ENCODE measurements at places on chromosomes 7 and 10.
A peak's percentile ranks its signal among the peaks of the same experiment; 100 is the strongest.

DNA sequence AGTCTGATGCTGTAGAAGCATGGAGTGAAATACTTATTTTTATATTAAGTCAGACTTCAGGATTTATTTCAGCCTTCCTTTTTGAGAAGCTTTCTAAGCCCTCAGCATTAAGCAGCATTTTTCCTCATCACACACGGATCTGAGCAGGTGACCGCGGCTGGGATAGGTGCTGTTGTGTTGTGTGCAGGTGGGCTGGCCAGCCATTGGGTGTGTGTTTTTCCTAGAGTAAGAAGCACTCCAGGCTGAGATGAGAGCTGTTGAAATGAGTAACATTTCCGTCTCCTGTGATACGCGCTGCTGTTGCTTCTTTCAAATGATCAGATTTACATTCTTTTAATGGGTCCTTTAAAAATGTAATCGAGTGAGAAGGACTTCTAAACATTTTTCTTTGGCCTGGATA is 63.9 kb downstream of the INSYN2A start:
- DNase-seq: no peak

- peak; percentile 44 for DNase-seq
These were observed 613.9 kb upstream of the IGFBP3 start for GRCh38 chr7:46534664-46535588.

- no peak for DNase-seq
These were observed 121.1 kb downstream of the VWC2 start for GRCh38 chr7:49894543-49894942.

- peak; percentile 42 for DNase-seq
These were observed 41.9 kb downstream of the TAS2R41 start for GRCh38 chr7:143519411-143520131.

DNA sequence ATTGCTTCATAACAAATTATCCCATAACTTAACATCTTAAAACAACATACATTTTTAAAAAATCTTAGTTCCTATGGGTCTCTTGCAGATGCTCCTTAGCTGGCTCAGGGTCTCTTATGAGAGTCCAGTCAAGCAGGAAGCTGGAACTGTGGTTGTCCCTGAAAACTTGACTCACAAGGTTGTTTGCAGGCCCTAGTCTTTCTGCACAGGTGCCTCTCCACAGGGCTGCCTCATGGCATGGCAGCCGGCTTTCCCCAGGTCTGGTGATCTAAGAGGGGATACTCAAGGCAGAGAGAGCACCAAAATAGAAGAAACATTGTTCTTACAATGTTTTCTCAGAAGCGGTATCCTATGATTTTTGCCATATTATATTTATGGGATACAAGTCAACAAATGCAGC is 127.1 kb downstream of the CDK14 start:
- no peak for DNase-seq

DNA sequence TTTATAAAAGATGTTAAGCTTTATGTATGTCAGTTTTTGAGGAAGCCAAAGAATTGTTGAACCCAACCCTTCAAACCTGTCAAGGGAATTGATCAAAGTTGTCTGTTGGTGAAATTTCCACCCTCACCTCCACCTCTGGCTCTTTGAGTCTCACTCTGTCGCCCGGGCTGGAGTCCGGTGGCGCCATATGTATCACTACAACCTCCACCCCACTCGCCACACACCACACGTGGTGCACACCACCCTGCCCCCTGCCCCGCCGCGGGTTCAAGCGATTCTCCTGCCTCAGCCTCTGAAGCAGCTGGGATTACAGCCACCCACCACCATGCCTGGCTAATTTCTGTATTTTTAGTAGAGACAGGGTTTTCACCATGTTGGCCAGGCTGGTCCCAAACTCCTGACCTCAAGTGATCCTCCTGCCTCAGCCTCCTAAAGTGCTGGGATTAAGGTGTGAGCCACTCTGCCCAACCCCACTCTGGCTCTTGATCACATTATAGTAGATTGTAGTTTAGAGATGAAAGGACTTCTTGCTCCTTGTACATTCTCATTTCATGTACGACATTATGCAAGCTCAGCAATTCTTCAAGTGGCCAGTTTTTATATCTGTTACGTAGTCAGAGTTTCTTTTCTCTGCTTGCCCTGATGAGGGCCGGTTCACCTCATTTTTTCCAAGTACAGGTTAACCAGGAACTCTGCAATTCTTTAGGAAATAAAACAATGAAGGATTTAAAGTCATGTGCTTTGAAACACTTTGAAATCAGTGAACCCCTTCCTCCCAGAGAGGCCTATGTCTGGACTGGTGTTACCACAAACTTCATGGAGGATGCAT is 7.0 kb downstream of the BAMBI start:
- no peak for DNase-seq

GRCh38 chr7:37354656-37355131 is 94.0 kb downstream of the ELMO1 start:
- no peak for DNase-seq

DNA sequence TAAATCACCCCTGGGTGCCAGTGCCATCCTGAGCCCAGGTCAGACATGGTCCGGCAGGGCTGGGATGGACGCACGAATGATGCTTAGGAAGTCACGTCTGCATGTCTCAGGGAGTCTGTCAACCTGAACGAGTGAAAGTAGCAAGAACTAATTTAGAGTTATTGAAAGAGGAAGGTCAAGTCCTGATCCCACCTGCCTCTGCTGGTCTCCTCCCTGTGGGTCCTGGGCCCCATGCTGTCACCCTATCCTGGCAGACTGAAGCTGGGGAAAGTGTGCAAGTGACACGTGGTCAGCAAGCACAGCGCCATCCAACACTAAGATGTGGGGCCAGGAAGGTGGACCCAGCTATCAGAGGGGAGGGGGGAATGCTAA is 26.1 kb upstream of the GRID1 start:
- DNase-seq: no peak

- DNase-seq: no peak
These were observed 11.3 kb downstream of the MRPS33 start for GRCh38 chr7:141003172-141004065.

DNA sequence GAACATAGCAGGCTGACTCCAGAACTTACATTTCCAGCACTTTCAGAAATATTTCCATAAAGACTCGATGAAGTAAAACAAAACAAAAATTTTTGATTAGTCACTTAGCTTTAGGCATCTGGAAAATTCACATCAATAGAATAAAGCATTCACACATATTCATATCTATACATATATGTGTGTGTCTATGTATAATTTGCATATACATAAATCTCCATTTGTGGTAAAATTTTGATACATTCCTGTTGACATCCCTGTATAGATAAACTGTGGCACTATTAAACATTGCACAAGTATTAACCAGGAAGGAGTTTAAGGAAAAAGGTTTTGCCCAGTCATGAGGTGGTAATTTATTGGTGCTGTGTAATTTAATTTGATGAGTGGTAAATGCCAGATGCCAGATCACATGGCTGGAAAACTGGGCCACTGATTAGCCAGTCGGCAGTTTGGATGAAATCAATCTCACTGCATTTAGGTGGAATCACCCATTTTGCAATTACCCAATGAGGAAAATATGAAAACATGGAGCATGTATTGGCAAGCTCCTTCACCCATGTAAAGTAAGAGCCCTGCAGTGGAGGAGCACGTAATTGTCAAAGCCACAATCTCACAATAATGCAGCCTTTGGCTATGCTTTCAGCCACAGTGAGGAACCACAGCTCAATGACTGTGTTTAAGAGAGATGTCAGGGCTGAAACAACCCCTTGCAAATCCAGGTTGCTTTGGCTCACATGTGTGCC is 294.6 kb downstream of the RNLS start:
- DNase-seq: no peak

- no peak for DNase-seq
These were observed 148.8 kb downstream of the MBL2 start for GRCh38 chr10:52623761-52624160.

- no peak for DNase-seq
These were observed 146.6 kb downstream of the ATRNL1 start for GRCh38 chr10:115239761-115240160.

DNA sequence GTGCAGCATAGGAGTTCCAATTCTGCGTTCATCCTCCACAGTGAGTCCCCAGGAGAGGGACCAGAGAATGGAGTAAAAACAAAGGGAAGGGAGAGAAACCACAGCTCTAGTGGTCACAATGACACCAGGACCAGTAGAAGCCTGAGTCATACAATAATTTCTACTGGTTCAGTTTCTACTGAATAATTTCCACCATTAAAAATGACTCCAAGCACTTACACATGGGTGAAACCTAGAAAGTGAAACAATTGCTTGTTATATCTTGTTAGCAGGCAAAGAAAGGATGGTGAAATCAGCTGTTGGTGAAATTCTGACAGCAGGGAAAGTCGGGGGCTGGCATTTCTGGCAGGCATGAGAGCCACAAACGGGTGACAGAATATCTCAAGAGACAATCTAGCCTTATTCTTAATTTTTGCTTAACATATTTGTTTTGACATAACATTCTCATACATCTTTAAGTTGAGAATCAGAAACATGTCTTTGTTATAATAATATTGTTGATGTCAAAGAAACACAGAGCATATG is 1065.8 kb upstream of the C7orf33 start:
- no peak for DNase-seq

- DNase-seq: no peak
These were observed 399.8 kb downstream of the HTR7 start for GRCh38 chr10:90458054-90458453.

- peak; percentile 56 for DNase-seq
These were observed 285.8 kb upstream of the CACNA2D1 start for GRCh38 chr7:82729172-82730030.

DNA sequence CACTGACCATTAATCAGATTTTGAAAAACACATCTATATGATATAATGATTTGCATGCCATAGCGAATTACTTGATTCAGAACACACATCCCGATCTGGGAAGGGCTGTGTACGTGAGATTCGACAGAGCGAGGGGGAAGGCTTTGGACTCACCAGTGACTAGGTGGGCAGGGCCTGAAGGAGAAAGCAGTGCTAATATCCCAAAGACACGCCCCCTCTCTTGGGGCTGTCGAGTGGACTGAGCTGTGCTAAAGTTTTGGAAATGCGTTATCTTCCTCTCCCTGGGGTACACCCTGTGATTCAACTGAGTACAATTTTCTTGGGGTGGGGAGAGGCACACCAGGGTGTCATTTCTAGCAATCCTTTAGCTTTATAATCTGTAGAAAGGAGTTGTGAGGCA is 1.8 kb downstream of the LRRC17 start:
- no peak for DNase-seq

DNA sequence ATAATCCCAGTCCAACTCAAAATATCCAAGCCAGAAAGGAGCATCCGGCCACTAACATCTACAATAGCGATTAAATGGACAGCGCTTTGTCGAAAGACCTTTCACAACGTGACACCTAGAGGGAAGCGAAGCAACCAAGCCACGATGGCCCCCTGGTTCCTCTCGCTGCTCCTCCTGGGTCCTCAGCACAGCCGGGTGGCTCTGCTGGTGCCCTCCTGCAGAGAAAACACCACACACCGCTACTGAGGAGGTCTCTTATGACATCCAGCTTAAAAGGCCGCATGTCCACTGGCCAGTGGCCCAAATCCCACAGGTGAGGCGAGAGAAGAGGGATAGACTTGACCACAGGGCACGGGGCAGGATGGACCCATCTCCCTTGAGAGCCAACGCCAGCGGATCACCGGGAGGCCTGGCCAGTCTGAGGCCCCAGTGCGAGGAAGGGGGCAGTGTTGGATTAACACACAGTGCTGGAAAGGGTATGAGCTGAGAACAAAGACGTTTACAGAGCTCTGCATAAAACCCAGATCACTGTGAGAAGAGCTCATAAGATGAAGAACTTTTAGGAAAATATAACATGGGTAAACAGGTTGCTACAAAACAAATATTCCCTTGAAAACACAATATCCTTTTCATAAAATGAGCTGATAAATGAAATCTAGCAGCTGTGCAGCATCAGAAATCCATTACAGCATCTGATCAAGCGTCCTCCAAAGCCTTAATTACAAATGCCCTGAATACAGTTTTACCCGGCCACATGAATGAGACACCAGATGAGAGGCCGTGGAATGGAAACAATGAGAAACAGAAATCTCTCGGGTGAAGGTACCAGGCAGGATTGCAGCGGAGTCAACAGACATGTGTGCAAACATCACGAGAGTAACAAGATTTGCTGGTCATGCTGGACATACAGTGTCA is 236.7 kb downstream of the DIP2C start:
- peak; percentile 34 for DNase-seq

GRCh38 chr7:125173571-125173970 is 243.9 kb upstream of the POT1 start:
- DNase-seq: no peak

- DNase-seq: no peak
These were observed 39.8 kb downstream of the ATOH7 start for GRCh38 chr10:68192113-68192512.

GRCh38 chr10:46310143-46310514 is 23.3 kb downstream of the ANTXRL start:
- no peak for DNase-seq

- no peak for DNase-seq
These were observed 16.6 kb downstream of the C7orf33 start for GRCh38 chr7:148607151-148607661.

- no peak for DNase-seq
These were observed 129.0 kb upstream of the ODAD2 start for GRCh38 chr10:28127881-28128280.

DNA sequence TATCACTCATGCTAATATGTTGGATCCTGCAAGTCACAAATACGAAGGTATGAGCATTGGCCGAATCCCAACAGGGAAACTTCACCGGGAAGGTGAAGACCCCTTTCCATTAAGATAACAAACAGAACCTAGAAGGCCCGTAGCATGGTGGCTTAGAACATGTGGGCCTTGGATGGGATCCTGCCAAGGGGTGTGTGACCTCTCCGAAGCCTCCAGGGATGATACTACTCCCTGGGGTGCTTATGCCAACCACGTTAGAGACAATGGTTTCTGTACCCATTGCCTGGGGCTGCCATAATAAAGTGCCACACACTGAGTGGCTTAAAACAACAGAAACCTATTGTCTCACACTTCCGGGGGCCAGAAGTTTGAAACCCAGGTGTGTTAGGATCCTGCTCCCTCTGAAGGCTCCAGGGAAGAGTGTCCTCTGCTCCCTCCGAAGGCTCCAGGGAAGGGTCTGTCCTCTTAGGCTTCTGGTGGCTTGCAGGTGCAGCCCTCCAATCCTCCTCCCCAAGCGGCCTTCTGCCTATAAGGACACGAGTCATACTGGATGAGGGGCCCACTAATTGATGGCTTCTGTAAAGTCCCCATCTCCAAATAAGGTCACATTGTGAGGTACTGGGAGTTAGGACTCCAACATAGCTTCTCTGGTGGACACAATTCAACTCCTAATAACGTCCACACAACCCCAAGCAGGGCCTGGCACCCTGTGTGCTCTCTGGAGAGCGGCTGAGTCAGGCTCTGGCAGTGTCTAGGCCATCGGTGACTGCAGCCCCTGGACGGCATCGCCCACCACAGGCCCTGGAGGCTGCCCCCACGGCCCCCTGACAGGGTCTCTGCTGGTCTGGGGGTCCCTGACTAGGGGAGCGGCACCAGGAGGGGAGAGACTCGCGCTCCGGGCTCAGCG is 992 bp upstream of the MGMT start:
- DNase-seq: no peak

DNA sequence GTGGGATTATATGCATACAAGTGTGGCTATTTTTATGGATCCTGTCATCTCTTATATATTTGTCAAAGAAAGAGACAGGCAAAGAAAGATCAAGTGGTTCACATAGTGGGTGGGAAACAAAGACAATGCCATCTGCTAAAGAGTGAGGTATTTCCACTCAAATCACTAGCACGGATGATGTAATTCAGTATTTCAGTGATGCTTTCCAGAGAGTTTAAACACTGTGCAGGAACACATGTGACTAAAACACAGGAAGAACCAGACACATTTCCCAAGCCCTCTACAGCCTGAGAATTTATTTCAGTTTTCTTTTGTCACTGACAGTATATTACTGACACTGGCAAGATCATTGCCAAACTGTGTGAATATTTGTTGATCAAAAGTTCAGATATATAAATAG is 885.7 kb upstream of the CELF2 start:
- no peak for DNase-seq

- DNase-seq: no peak
These were observed 89.4 kb upstream of the MTPN start for GRCh38 chr7:136066304-136067143.

Measured in stomach (tissue), 19 donors.